GM12864 (cell line): ENCODE measurements at places on chromosomes 7 and 10.
A peak's percentile ranks its signal among the peaks of the same experiment; 100 is the strongest.

GRCh38 chr10:127984945-127985344 is 78.0 kb downstream of the PTPRE start:
- DNase-seq, result no peak

- no peak for DNase-seq
Measured at GRCh38 chr7:6385909-6386560, 61.7 kb downstream of the DAGLB start.

DNA sequence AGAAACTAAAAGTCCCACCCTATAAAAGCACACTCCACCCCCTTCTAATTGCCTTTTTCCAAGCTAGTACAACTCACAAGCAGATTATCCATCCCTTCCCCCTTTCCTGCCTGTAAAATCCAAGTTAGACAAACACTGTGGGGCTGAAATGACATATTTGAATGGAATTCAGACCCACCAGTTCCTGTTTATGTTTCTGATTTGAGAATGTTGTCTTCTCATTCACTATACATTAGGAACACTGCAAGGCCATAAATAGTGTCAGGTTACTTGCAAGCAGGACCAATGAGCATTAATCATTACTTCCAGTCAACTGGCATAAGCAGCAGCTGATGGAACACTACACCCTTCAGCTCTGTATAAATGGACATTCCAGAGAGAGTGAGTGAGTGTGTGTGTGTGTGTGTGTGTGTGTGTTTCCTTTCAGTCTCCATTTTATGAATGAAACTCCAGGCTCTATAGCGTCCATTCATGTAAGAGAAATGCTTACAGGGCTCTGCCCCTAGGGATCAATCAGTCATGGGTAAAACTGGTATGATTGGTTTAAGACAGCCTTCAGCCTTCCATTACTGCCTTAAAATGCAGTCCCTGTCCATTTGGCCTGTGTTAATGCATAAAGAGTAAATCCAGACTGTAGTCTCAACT is 69.3 kb downstream of the ETV1 start:
- no peak for DNase-seq

- DNase-seq, result no peak
Measured at GRCh38 chr10:68463365-68464093, 8.2 kb downstream of the DNA2 start.

DNA sequence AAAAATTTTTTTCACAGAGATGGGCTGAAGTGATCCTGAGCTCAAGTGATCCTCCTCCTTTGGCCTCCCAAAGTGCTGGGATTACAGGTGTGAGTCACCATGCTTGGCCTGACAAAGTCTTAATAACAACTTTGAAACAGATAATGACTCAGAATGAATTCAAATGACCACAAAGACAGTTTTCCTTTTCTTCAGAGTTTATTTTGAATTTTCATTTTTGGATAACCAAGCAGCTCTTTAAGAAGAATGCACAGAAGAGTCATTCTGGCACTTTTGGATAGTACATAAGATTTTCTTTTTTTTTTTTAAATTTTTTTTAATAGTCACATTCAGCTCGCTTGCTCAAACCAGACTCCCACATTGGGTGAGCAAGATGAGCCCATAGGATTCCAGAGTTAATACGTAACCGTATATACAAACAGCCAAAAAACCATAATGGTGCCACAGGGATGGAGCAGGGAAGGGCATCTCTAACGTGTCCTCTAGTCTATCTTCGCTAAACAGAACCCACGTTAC is 43.0 kb upstream of the NMT2 start:
- no peak for DNase-seq

DNA sequence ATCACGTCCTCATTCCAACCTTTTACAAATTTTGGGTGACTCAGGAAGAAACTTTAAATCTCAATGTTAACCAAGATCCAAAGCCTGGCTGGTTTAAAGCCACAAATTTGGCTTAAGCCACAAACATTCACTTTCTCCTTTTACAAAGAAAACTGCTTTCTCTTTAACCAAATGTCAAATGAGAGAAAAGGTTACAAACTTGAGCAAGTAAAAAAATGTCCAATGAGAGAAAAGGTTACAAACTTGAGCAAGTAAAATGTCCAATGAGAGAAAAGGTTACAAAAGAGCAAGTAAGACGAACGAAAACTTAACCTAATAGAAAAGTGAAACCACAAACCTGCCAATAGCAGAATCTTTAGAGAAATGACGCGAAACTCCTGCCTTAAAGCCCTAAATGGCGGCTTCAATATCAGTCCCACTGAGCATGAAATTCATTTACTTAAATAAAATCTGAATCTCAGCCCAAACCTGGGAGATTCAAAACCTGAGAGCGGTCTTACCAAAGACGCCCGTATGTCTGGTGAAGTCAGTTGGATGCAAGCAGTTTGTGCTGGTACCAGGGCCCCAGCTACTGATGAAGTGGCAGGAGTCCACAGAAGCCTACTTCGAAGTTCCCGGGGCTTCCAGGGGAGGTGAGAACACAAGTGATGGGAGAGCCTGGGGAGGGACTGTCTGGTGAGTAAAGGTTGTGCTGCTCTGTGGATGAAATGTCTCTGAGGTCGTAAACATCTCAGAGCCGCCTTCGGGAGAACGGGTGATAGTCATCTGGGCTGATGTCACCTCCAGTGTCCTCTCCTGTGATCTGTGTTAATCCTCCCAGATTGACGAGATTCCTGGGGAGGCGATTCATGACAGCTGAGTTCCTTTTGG is 74.6 kb downstream of the PAXIP1 start:
- peak; percentile 91 for DNase-seq

DNA sequence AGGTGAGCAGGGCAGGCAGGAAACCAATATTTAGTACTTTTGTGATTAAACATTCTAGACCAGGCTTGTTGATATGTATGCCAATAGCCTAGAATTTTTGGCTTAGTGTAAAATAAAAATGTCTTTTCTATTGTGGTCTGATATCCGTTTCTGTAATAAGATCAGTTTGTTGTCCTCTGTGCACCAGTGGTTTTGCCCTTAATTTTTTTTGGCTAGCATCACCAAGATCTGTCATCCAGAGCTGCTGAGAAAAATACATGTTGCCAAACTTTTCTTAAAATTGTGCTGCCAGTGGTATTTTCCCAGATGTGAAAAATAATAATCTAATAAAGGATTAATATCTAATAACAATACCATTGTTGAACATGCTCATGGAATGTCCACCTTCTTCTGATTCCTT is 115.6 kb downstream of the TWIST1 start:
- no peak for DNase-seq
